Femur (tissue), 1 donor: ENCODE measurements at places on chromosomes 3 and 15.

- DNase-seq: no peak
Observed at GRCh38 chr15:37758412-37758811, 176.0 kb upstream of the TMCO5A start.

GRCh38 chr3:143167969-143168854 is 48.6 kb downstream of the CHST2 start:
- DNase-seq: no peak

DNA sequence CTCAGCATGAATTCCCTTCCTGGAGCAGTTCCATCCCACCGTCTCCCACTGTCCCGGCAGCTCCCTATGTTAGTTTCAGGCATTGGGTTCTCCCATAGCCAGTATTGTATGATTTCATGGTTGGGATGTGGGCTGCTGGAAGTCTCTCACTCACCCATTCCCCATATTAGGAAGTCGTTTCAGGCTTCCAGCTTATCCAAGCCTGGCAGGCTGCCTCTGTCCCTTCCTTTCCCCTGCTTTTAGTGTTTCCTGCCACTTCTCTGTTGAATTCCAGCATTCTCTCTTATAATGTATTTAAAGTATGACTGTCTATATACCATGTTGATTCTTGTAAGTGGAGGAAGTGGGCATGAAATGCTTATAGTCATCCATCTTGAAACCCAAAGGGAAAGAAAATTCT is 309.7 kb upstream of the RBMS3 start:
- no peak for DNase-seq

DNA sequence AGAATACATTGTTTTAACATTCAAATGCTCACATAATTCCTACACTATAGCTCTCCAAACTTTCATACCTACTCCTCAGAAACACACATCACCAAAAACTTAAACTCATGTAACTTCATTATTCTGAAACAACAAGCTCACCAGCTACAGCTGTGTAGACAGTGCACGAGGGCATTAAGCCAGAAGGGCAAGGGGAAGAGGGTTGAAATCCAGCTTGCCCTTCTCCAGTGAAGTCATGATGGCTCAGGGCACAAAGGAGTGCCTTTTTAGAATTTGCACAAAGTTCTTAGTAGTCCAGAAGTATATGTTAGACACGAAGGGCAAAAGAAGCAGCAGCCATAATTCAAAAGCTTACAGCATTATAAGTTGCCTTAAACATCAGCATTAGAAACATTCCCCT is 8.6 kb downstream of the SLC12A6 start:
- DNase-seq: no peak

DNA sequence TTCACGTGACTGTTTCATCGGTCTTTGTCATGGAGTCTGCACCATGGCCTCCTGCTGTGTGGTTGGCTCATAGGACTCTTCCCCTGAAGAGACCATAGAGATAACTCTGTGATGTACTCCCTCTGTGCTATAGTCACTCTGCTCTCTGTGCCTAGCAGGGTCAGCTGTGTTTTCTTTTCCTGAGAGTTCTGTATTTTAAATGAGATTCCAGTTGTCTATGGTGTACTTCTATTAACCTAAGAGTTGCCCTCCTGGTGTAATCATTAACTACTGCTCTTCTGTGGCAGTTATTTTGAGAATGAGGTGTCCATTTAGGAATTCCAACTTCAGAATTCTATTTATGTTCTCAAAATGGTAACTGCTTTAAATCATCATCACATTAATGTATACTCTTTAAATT is 114.5 kb upstream of the ARPP21 start:
- DNase-seq: no peak

GRCh38 chr3:165797551-165797950 is 39.7 kb downstream of the BCHE start:
- peak; percentile 68 for DNase-seq

- no peak for DNase-seq
Observed at GRCh38 chr3:121883507-121883906, 10.7 kb upstream of the SLC15A2 start.

GRCh38 chr3:50258029-50258680 is 10.8 kb upstream of the SEMA3B start:
- no peak for DNase-seq

DNA sequence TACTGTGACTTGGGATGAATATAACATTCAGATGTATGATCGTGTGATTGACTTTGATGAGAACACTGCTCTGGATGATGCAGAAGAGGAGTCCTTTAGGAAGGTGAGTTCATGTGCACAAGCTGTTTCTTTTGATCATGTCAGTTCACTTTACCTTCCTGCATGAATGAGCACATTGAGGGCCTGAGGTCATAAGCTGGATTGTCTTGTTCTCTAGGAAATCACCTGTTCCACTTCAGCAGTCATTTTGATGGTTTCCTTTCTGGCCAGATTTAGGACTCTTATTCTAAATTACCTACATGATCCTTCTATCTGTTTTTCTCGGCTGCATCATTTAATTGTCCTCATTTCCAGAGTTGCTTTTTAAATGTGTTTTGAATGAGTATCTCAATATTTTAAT is 4.1 kb downstream of the RCN2 start:
- DNase-seq: no peak

GRCh38 chr3:187623285-187623814 is 46.8 kb downstream of the SST start:
- DNase-seq: no peak

- DNase-seq: no peak
Observed at GRCh38 chr3:100984308-100984707, 8.9 kb downstream of the ABI3BP start.

GRCh38 chr15:29032229-29032625 is 146.5 kb downstream of the APBA2 start:
- DNase-seq: no peak

GRCh38 chr15:84647726-84648125 is 6.4 kb downstream of the WDR73 start:
- no peak for DNase-seq

- peak; percentile 77 for DNase-seq
Observed at GRCh38 chr15:88710027-88710715, 71.4 kb downstream of the ISG20 start.

DNA sequence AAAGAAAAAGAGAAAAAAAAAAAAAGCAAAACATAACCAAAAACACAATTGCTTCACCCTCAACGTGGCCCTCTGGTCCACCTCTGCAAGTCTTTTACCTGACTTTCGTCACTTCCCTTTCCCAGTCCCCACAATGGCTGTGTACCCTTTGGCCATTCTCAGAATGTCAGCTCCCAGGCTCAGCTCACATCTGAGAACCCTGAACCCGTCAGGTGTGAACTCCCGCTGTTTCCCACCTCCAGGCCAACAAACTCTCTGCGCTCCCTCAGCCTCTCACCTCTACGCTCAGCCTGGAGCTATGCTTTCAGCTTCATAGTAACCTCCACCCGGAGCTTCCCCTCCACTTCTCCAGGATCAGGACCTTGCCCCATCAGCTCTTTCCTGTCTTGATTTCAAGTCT is 23.6 kb downstream of the ZSCAN2 start:
- no peak for DNase-seq

DNA sequence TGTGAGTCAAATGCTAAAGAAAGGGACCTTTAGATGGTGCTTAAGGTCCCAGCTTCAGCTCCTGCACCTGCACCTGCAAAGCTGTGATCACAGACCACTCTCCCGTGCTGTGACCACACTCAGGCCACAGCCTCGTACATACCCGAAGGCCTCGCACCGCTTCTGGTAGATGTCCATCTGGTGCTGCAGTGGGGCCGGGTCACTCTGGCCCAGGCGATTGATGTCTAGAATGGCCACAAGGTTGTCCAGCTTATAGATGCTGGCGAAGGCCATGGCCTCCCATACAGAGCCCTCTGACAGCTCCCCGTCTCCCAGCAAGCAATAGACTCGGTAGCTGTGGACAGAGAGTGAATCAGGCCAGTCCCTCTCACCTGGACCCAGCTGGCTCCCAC is 21.0 kb downstream of the TKT start:
- peak; percentile 10 for DNase-seq

DNA sequence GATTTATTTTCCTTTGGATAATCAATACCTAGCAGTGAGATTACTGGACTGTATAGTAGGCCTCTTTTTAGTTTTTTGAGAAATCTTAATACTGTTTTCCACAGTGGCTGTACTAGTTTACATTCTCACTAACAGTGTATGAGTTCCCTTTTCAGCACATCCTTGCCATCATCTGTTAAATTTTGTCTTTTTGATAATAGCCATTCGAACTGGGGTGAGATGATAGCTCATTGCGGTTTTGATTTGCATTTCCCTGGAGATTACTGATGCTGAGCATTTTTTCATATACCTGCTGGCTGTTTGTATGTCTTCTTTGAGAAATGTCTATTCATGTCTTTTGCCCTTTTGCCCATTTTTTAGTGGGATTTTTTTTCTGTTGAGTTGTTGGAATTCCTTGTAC is 210.8 kb downstream of the CGGBP1 start:
- DNase-seq: no peak

- DNase-seq: no peak
Observed at GRCh38 chr3:69612791-69613190, 126.5 kb upstream of the MITF start.

- DNase-seq: no peak
Observed at GRCh38 chr3:16330351-16330750, 65.3 kb downstream of the OXNAD1 start.

DNA sequence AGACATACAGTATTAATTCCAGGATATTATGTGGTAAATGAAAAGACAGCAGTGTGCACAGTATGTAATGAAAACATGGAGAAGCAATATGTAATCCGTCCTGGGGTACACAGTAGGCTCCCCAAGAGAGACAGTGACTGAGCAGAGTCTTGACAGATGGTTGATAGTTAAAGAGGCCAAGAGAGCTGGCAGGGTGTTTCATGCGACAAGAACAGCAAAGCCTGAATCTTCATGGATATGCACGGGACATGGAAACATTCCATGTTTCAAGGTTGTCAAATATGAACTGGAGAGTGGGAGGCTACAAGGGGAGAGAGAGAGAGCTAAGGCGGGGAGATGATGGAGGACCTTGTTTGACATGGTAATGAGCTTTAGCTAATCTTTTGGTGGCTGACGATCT is 338.4 kb downstream of the IL5RA start:
- no peak for DNase-seq

DNA sequence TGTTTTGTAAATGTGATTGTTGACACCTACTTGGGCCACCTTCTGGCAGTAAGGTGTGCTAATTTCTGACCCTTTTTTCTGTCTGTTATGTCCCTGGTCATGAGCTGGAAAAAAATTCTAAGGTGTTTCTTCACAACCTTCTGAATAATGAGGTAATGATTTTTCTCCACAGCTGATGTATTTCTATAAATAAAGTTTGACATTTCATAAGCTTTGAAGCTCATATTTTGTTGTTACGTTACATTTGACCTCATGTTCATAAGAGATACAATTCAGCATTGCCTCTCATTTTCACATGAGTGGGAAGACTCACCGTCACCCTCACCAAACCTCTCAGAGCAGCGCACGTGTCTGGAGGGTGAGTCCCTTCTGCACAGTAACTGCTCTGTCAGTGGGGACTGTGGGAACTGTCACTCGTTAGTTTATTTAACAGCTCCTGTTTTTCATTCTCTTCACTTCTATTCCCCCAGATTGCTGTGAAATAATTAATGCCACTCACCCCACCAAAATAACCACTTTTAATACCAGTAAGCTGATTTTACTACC is 140.9 kb downstream of the PLCL2 start:
- DNase-seq: no peak

DNA sequence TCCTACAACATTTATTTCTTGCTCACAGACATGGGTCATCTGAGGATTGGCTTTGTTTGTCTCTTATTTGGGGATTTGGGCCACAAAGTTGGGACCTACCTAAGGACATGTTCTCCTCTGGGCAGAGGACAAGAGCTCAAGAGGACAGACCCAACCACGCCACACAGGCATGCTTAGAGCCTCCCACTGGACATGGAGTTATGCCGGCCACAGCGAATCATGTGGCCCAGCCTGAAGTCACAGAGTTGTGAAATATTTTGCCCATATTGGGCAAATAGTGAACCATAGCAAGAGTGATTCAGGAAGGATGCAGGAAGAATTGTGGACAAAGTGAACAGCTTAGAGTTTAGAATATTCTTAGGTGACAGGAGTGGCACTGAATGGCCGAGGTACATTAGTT is 9.9 kb downstream of the TRAK1 start:
- no peak for DNase-seq
